NCI-H187 treated with DMSO at 0.1 percent for 48 hours (cell line): ENCODE measurements at places on chromosomes 6 and 20.

DNA sequence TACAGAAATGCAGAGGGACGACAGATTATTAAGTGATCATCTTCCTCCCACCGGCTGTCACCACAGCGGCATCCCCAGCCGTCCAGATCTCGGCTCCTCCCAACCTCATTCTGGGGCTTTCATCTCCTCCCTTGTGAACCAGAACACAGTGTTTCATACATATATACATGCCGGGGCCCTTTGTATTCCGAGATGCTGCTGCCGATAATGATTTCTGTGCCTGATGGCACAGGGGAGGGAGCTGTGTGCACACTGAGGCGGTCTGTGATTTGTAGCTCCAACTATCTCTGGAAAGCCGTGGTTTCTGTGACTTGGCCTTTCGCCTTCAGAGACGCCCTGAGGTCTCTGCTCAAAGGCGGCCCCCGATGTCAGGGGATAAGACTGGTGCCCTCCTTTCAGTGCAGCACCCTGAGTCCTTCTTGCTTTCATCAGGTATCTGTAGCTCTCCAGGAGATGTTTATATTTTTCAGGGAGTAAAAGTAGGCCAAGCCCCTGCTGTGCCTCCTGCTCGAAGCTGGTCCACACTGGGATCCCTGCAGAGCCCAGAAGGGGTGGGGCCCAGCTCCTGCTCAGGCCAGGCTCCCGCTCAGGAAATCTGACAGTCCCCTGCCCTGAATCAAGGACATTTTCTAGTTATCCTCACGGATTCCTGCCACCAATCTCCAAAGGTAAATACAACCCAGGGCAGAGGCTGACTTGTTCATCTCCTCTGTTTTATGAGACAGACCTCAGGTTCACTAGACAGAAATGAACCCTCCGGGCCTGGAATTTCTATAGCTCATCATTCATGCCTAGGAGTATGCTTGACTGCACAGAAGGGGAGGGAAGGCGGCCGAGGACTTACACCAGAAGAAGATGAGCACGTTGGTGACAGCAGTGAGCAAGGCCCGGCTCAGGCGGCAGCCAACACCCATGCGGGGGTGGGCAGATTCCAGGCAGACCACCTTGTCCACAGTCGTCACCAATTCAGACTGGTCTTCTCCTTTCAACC lies 11.2 kb downstream of the LEMD2 start:
- no peak for DNase-seq

- no peak for DNase-seq
Observed at GRCh38 chr20:4225745-4226144, 210.4 kb upstream of the RNF24 start.

DNA sequence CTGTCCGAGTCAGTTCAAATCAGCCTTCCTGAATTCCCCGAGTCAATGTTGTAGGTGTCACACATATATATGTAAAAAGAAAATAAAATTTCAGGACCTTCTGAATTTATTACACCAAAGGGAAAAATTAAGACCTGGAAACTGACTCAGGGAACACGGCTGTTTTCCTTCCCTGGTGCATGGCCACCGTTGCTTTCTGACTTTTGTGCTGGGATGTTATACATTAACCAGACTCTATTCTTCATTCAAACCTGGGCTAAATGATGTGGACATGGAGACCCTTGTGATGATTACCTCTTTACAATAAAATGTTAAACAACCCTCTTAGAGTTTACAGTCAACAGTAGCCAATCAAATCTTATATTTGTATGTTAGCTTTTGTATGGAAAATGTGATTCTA lies 51.4 kb upstream of the PLEKHG1 start:
- no peak for DNase-seq

DNA sequence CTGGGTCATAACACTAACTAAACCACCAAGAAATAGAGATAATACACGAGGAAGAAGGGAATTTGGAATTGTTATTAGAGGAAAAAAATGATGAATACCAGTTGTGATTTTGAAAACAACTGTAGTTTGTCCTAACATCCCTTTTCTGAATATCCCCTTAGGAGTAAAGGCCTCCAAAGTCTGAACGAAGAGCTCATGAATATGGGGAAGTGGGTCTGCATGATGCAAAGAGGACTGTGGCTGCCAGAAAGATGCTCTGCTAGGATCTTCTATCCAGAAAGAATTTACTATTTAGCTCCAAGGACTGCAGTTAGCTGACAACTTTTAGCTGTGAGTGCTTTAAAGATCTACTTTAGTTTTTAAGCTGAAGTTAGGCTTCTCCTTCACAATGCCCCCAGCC lies 308.8 kb upstream of the HS3ST5 start:
- no peak for DNase-seq

- no peak for DNase-seq
Observed at GRCh38 chr6:158170656-158171081, 2.5 kb downstream of the GTF2H5 start.

- no peak for DNase-seq
Observed at GRCh38 chr6:129695373-129696027, 14.5 kb downstream of the ARHGAP18 start.

GRCh38 chr20:21512634-21513180 lies 1.2 kb downstream of the NKX2-2 start:
- no peak for DNase-seq

- DNase-seq = no peak
Observed at GRCh38 chr6:44662461-44663121, 275.1 kb downstream of the CDC5L start.

DNA sequence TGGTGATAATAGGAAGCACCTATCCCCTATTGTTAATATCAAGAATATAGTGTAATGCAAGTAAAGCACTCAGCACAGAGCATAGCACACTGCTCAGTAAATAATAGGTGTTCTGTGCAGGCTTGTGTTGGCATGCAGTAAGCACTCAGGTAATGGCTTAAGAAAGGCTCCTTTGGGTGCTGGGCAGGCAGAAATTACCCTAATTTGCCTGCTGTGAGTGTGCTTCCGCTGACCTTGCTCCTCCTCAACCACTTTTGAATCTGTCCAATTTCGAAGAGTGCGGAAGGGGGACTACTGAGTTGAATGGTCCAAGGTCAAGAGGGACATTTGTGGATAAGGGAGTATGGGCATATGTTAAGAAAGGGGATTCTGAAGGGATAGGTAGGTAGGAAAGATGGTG lies 15.4 kb downstream of the SRSF3 start:
- no peak for DNase-seq

GRCh38 chr6:27176523-27177484 lies 70.7 kb upstream of the PRSS16 start:
- no peak for DNase-seq

GRCh38 chr6:108132863-108133262 lies 33.0 kb upstream of the NR2E1 start:
- DNase-seq = no peak

DNA sequence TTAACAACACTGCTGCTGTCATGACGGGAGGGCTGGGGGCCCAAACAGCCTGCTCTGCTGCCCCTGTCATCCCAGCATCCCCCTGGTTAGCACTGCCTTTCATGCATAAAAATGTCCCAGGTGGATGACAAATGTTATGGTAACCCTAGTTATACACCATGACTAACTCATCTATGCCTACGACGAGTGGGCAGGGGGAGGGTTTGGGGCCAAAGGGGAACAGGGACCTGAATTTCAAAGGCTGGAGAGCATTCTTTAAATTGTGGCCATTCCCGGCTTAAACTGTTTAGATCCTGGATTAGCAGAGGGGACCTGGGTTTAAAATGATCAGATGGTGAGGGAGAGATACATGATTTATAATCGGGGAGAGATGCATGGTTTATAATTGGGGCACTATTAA lies 24.4 kb downstream of the GNAS-AS1 start:
- no peak for DNase-seq

DNA sequence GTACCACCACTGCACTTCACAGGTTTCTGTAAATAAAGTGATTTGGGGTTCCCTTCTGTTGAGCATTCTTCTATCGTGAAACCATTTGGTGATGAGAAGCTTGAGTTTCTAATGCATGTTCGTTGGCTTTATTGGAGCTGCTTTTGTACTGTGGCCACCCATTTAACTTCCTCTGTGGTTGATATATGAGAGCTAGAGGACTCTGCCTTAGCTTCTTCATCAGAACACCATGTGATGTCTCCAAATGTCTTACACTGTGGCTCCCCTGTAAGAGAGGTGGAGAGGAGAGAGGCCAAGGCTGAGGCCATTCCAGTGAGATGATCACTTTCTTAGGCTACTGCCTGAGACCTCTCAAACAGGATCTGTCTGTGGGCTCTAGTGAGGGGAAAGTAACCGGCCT lies 114.5 kb downstream of the SLC16A10 start:
- no peak for DNase-seq

DNA sequence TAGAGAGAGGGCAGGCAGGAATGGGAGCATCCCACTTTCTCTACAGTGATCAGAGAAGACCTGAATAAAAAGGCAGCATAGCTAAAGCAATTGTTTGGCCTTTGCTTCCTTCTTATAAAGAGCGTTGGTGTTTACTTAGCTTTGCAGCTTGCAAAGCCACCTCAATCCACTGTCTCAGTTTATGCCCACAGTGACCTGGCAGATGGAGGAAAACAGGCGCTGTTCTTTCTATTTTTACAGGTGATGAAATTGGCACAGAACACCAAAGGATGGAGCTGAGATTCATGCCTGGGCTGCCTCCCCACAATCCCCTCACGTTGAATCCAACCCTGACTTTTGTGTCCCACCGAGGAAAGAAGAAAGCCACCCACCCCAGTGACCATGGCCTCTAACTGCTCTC lies 130.5 kb downstream of the TTLL2 start:
- DNase-seq = no peak
